ENCODE measurements at places on chromosomes 6 and 20. TPM values are rescaled to one million over a fixed set of nuclear protein-coding genes. Genes with fewer than 3 reads are reported as not detected.

DNA sequence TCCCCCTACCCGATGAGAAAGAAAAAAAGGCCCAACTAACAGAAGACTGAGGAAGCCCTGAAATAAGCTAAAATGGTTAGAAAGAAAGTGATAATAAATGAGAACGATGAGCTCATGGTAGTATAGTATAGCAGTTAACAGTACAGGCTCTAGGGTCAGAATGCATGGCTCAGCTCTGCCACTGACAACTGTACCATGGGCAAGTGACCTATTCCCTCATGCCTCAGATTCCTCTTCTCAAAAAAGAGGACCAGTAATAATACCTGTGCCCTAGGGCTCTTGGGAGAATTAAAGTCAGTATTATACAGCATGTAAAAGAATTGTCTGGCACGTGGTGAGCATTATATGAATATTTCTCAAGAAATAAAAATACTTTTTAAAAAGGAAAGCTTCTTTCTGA, 19.8 kb downstream of the TRERF1 start:
- DNase-seq, result no peak

- DNase-seq, result peak; percentile 75
These were observed 70.9 kb upstream of the PLEKHG1 start for GRCh38 chr6:150528648-150529285.

The MSH5 gene
- 19.5 TPM for total RNA-seq

The ISM1 gene
- not detected for total RNA-seq

DNA sequence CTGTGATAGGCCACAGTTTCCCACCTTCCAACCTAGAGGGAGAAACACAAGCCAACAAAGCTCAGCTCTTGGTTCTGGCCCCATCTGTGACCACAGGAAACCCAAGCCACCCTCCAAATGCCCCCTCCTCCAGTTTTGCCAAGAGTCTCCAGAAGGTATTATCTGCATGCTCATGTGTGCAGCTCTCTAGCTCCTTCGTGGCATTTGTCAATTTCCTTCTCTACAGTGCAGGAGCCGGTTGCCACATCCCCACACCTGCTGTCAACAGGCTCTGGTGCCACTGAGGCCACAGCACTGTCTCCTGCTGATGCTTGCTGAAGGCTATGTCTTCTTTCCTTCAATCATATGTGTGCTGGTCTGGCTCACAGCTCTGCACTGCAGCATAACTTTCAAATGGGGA, 177.2 kb downstream of the CLIC5 start:
- DNase-seq, result no peak

- DNase-seq, result peak; percentile 83
These were observed 682 bp downstream of the BRD2 start for GRCh38 chr6:32968867-32969684.

The SYCP2 gene
- 0.04 TPM for total RNA-seq

DNA sequence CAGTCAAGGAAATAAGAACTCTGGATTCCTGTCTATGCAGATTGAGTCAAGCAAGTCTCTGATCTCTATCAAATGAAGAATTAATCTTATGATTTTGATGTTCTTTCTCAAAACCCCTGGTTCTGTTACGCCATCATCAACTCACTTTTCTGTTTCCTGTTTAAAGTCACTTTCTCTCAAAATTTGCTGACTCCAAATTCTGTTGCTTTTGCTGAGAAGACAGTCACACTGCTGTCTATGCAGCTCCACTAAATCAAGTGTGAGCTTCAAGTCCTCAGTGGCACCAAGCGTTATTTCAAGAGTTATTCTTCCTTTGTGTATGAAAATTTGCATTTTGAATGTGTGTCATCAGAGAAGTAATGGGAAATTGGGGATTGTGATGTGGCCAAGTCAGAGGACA, 663.3 kb downstream of the KIF16B start:
- DNase-seq, result no peak

All from H7 (cell line).